ENCODE measurements at places on chromosomes 7 and 10.

- no peak for DNase-seq
Measured at GRCh38 chr10:93495654-93496321, 624 bp upstream of the CEP55 start.

DNA sequence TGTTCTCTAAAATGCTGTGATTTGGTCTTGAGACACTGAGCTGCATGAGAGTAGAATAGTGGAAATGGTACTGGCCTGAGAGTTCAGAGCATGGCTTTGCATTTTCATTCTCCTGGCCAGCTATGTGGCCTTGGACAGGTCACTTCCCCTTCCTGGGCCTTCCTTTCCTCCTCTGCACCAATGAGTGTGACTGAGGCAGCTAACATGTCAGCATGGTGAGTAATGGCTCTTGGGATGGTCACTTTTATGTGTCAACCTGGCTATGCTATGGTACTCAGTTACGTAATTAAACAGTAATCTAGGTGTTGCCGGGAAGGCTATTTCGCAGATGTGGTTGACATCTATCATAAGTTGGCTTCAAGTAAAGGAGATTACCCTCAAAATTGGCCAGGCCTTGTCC lies 109.3 kb downstream of the RTKN2 start:
- no peak for DNase-seq

GRCh38 chr7:84524714-84525694 lies 330.4 kb upstream of the SEMA3A start:
- no peak for DNase-seq

DNA sequence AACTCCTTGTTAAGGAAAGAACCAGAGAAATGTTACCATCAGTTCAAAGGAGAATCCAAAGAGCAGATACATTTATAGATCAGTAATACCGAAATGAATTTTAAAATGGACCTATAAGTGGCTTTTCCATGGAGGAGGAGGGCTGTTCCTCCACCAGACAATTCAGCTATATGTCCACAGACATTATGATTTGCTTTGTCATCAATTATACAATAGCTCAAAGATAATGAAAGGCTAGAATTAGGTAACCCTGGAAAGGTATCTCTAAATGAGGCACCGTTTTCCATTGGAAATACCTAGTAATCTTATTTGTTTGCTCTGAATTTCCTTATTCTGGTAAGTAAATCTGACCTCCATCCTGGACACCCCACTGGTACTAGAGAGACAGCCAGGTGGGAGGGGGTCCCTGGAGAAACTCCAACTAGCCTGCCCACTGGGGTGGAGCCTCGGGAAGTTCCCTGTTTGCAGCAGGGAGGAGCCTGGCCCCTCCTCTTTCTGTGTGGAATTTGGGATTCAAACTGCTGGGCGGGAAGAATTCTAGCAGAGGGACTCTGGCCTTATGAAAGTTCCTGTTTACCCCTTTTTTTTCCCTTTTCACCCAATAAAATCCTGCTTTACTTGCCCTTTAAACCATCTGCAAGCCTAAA lies 218.0 kb downstream of the PHF14 start:
- DNase-seq: no peak

GRCh38 chr7:79453558-79454360 lies at the start of gene MAGI2:
Gene MAGI2, minus strand, starts transcription at chr7:79453667. Its CDS starts 347 bp downstream, at chr7:79453320.
- no peak for DNase-seq

DNA sequence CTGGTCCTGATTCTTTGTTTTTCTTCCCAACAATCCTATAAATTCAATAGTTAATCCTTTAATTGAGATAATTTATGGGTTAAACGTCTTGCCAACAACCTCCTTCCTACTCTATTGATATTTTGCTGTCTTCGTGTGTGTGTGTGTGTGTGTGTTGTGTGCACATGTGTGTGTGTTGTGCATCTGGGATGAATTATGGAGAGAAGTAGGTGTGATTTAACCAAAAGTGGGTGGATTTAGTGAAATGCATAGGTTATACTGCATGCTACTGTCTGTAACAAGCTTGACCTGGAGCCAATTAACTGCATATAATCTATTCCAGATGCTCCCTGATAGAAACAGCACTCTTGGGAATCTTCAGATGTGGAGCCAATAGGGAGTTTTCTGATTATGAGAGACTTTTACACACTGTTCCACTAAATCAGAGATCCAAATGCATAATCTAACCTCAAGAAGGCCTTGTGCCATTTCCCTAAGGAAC lies 61.2 kb downstream of the SEMA3D start:
- DNase-seq: no peak

GRCh38 chr10:68869623-68870022 lies 31.5 kb upstream of the DDX50 start:
- DNase-seq: no peak

- DNase-seq: no peak
Measured at GRCh38 chr10:132849546-132850031, 63.6 kb upstream of the NKX6-2 start.

- no peak for DNase-seq
Measured at GRCh38 chr10:12422189-12422588, 72.8 kb downstream of the CAMK1D start.

- peak; percentile 34 for DNase-seq
Measured at GRCh38 chr10:31582365-31583052, 263.5 kb downstream of the ZEB1 start.

- DNase-seq: no peak
Measured at GRCh38 chr7:30328381-30328780, 44.0 kb downstream of the ZNRF2 start.

DNA sequence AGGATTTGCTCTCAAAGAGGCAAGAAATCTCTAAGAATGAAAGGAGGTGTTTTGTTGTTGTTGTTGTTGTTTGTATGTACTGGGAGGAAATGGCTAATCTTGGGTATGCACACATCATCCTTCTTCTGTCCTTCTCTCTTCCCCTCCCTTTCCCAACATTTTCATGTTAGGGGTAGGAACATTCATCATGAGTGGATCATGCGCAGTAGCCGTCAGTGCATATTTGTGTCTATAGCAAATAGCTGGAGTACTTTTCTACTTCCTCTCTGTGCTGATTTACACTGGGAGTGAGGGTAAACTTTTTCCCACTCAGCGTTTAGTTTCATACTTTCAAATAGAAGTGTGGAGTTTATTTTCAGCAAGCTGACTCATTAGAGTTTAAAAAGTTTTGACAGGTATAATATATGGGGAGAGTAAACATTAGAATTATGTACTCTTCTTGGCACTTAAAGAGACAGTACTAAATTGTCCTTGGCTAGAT lies 80.5 kb upstream of the PRKG1 start:
- DNase-seq: no peak

GRCh38 chr7:44629829-44630522 lies 23.5 kb downstream of the OGDH start:
- DNase-seq: peak; percentile 42

DNA sequence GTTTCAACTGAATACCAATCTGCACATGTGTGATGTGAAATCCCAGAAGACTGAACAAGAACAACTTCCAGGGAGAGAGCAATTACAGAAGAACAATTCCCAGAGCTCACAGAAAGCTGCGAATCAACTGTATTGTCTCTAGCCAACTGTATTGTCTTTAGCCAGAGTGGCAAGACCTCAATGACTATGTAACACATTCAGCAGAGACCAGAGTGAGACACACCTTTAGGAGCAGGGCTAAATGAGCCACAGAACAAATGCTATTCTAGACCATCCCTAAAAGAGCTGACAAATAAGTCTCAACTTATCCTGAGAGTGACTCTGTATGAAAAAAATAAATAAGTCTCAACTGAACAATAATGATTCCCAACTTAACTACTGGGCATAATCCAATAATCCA lies 72.0 kb downstream of the KMT2C start:
- DNase-seq: no peak

- DNase-seq: no peak
Measured at GRCh38 chr7:41457832-41458437, 245.0 kb downstream of the INHBA start.

GRCh38 chr7:121355574-121355973 lies 26.8 kb downstream of the WNT16 start:
- DNase-seq: no peak

DNA sequence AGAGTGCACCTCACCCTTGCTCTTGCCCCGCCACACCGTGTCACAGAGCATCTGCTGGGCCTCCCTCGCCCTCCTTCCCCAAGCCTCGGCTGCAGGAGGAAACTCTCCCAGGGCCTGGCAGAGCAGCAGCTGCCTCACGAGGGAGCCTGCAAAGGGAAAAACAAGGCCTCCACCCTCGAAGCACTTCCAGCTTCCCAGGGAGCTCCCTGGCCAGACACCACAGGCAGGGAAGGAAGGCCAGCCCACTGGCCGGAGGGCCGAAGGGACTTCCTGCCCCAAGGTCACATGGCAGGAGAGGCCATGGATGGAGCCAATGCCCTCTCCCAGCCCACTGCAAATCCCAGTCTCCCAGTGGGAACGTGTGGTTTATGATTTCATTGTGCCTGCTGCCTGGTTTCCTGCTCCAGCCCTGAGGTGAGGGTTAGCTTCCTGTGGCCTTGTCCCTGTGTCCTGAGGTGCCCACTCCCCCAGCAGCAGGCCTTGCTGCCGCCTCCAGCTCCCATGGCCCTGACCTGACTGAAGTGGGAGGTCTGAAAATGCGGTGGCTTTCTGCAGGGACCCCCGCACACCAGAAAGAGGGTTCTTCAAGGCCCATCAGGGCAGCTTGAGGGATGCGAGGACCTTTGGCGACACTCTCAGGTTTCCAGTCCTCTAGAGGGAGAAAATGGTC lies 100.5 kb upstream of the PPIF start:
- no peak for DNase-seq

GRCh38 chr7:20786779-20787659 lies at the start of gene SP8:
Gene SP8, minus strand, starts transcription at chr7:20786886. Its CDS starts 88 bp downstream, at chr7:20786798.
- DNase-seq: no peak

DNA sequence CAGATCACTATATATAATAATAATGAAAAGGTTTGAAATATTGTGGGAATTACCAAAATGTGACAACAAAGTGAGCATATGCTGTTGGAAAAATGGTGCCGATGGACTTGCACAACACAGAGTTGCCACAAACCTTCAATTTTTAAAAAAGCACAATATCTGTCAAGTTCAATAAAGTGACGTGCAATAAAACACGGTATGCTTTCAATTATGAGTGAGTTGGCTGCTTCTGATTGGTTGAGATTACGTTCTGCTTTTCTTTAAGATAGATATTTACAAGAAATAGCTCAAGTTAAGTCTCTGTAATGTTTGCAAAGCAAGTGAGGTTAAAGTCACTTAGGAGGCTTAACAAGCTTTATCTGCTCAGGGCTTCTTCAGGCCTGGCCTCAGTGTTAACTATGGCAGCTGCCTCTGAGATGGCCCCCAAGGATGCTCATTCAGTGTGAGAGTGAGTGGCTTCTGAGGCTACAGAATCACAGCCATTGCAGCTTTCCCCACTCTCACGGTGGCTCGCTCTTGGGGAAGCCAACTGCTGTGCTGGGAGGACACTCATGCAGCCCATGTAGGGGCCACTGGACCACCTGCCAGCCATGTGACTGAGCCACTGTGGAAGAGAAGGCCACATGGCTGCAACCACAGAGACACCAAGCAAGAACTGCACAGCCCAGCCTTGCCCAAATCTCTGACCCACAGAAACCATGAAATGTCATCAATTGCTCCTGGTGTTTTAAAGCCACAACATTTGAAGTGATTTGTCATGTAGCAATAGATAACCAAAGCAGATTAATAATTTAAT lies 78.3 kb upstream of the TMEM72 start:
- DNase-seq: no peak

Measured in CD4-positive, alpha-beta T cell treated with Interleukin-4 for 1 hour (primary cell).